ENCODE measurements at places on chromosomes 5 and 9.

DNA sequence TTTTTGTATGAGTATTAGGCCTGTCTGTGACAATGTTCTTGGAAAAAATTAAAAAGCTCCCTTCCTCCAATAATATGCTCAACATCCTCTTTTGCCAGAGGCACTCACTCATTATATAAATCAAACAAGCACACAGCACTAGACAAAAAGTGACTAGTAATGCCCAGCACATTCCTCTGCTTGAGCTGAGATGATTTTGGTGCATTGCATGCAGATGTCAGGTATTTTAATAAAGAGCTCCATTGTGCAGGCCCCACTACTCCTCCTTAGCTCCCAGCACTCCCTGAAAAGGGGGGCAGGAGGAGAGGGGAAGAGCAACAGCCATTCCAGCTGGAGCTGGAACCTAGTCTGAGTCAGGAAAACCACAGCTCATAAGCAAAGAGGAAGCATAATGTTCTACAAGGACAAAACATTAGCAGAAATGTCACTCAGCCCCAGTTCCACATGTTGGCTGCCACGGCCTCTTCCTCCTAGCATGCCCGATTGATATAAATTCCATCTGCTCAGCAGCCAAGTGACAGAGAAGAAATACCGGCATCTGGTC lies 348.5 kb downstream of the BNC2 start:
- no peak for DNase-seq

DNA sequence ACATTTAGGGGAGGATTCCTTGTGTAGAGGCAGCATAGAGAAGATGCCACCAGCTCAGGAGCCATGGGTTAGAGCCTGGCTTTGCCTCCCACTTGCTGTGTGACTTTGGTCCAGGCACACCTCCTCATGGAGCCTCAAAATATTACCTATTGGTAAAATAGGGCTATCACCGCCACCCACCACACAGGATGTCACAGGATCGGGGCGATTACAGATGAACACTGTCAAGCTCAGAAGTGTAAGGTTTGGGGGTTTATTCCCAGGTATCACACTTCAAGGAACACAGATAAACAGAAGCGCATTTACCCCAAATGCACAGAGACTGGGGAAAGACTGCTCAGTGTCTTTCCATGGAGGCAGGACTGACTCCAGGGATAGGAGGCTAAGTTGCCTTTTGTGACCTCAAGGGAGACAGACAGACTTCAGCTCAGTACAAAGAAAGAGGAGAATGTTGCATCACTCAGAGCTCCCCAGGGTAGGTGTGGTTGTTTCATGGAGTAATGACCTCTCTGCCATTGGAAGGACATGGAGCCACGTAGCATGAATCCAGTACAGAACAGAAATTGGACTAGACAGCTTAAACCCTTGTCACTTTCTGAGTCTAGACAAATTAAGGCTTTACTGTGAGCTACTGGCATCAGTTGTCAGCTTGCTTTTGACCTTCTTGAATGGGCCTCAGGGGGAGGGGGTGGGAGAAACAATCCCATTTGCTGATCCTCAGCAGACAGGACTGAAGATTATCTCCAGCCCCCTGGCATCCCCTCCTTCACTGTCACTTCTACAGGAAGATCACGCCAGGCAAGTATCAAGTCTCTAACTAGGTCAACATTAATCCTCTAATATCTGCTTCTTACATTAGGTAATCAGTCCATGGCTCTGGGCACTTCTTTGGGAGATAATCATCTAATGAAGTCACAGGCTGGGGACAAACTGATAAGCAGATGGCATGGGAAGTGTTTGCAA lies 6.5 kb downstream of the TRAF1 start:
- no peak for DNase-seq

DNA sequence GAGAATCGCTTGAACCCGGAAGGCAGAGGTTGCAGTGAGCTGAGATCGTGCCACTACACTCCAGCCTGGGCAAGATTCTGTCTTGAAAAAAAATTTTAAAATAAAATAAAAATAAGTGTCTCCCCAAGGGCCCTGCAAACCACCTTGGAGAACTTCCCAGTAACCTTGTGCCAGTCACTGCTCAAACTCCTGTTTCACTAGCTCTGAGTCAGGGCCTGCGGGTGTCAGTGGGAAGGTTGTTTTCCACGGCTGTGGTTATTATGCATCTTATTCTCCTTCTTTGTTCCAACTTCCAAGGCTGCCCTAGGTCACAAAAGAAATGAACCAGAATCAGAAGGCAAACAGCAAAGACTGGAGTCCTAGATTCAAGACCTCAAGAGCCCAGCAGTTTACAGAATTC lies 246.7 kb downstream of the ADAMTSL1 start:
- no peak for DNase-seq

DNA sequence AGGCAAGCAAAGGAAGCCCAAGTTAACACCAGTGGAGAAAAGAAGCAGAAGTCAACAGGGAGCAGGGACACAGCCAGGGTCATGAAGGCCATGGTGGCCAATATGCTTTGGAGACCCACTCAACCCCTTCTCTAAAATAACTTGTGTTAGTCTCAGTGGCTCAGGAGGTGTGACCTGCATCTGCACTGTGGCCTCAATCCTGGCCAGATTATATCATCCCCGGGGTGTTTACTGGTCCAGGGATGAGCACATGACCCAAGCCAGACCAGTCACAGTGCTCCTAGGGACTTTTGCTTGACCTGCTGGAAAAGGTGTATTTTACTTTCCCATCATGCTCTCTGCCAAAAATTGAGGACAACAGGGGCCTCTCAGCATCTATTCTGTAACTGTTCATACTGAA lies 105.2 kb downstream of the DPYSL3 start:
- DNase-seq, result no peak

- DNase-seq, result no peak
Observed at GRCh38 chr5:150789450-150789849, 10.9 kb downstream of the SMIM3 start.

DNA sequence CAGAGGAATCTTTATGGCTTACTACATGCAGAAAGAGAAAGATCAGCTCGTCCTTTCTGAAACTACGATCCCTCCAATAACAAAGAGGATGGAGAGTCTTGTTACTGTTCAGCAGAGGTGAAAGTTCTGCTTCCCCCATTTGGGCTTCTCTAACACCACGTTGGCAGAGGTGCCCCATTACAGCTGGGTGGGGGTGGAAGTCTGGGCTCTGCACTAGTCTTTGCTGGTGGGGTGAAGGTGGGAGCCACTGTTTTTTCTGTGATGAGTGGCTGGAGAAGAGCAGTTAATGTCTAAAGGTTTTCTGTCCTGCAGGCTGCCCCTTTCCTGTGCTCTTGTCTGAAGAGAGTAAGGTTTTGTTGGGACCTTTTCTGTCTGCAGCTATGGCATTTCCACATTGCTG lies 64.7 kb upstream of the OTULINL start:
- no peak for DNase-seq

DNA sequence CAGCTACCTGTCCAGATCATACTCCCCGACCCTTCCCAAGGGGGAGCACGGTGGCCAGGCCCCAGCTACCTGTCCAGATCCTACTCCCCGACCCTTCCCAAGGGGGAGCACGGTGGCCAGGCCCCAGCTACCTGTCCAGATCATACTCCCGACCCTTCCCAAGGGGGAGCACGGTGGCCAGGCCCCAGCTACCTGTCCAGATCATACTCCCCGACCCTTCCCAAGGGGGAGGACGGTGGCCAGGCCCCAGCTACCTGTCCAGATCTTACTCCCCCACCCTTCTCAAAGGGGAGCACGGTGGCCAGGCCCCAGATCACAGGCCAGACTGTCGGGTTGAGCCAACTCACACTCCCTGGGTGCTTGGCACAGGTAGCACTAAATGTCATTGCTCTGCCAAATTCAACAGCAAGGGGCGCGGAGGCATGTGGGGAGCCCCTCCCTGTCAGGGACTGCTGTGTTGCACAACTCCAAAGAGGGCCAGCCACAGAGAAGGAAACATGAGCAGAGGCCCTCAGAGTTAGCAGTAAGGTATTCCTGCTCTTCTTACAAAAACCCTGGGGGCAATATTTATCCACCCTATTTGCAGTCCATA lies 136.9 kb downstream of the OLFM1 start:
- DNase-seq, result no peak

Data from NCI-H187 treated with DMSO at 0.1 percent for 48 hours (cell line).